ENCODE measurements at places on chromosomes 13 and 19.
A peak's percentile ranks its signal among the peaks of the same experiment; 100 is the strongest.

- no peak for DNase-seq
Observed at GRCh38 chr13:30796631-30797601, 61.6 kb downstream of the ALOX5AP start.

- DNase-seq = no peak
Observed at GRCh38 chr19:55962186-55962585, 14.6 kb downstream of the NLRP8 start.

- DNase-seq = no peak
Observed at GRCh38 chr19:41457241-41457640, 14.3 kb downstream of the ERICH4 start.

DNA sequence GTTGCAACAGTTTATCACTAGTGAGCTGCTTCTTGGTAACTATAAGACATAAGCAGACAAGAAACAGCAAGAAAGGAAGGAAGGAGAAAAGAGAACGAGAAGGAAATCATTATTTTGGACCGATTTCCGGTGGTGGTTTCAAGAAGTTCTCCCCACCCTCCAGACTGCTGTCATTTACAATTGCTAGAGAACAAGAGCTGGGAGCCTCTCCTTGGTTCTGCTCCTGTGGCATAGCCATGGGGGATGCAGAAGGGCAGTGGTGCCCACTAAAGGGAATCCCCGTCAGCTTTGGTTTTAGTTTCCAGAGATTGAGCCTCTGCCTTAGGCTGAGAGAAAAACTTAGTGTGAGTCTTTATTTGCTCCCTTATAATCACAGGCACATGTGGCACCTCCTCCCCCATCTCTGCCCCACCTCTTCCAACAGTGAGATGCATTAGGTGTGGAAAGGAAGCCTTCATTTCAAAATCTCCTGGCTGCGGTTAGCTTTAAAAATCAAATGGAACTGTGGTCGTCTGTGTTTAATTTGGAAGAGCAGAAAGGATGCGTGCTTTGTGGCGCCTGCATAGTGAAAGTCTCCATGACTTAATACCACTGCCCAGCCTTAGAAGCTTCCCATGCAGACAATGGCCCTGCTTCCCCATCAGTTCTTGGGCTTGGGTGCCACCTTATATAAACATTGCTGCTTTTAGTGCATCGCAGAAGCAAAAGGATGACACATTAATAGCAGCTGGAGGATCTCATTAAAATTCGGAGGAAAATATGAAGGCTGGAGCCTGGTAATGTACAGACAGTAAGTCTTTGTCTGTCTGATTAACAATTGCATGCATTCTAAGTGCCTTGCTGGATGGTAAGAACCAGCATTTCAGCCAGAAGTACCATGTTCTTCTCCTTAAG, 25.0 kb downstream of the LRCH1 start:
- DNase-seq = no peak

GRCh38 chr13:27622102-27622820, 569 bp downstream of the POLR1D start:
- no peak for DNase-seq

GRCh38 chr19:12766051-12766521, 9.3 kb downstream of the HOOK2 start:
- DNase-seq = peak; percentile 87

Data from nephron progenitor cell (in vitro differentiated cells).